ENCODE measurements at places on chromosomes 12 and 14.
A peak's percentile ranks its signal among the peaks of the same experiment; 100 is the strongest.

GRCh38 chr12:57607958-57608663, 3.1 kb upstream of the ARHGEF25 start:
- DNase-seq, result no peak

- no peak for DNase-seq
Observed at GRCh38 chr14:35807131-35807961, 1.7 kb downstream of the RALGAPA1 start.

- peak; percentile 76 for DNase-seq
Observed at GRCh38 chr14:31411218-31411727, 9.1 kb downstream of the HEATR5A start.

GRCh38 chr14:32121948-32122347, 44.8 kb downstream of the ARHGAP5 start:
- DNase-seq, result no peak

- no peak for DNase-seq
Observed at GRCh38 chr12:95323212-95323611, 105.6 kb downstream of the VEZT start.

- DNase-seq, result no peak
Observed at GRCh38 chr14:85437148-85437547, 92.8 kb upstream of the FLRT2 start.

DNA sequence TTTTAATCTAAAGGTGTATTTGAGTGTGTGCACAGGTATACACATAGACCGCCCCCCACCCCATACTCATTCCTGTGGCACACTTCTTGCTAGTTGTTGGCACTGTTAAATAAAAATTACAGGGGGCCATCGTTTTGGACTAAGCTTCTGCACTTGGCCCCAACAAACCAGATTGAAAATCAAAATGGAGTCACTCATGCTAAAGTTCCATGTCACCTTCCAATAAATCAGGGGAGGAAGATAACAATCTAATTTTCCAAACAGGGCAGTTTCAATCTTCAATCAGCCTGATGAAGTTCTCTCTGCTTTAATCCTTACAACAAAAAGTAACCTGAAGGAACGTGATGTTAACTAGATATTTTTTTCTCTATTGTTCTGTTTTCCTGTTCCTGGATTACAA, 78.2 kb downstream of the RGS6 start:
- DNase-seq, result no peak

GRCh38 chr14:101121508-101122139, 218.1 kb upstream of the RTL1 start:
- no peak for DNase-seq

- DNase-seq, result no peak
Observed at GRCh38 chr12:108432423-108433121, 82.5 kb upstream of the FICD start.

DNA sequence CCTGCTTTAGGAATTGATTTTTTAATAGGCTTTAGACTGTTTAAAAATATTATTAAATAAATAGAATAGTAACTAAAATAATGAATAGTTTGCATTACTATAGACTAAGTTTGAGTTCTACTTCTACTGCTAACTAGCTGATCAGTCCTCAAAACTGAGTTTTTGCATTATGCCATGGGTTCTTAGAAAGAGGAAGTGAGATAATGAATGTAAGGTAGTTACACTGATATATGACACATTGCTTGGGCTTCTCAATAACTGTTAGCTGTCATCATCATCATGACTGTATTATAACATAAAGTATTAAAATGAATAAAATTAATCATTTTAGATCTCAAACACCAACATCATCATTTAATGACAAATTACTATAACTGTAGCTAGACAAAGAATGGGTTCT, 949.7 kb downstream of the TRHDE start:
- no peak for DNase-seq

DNA sequence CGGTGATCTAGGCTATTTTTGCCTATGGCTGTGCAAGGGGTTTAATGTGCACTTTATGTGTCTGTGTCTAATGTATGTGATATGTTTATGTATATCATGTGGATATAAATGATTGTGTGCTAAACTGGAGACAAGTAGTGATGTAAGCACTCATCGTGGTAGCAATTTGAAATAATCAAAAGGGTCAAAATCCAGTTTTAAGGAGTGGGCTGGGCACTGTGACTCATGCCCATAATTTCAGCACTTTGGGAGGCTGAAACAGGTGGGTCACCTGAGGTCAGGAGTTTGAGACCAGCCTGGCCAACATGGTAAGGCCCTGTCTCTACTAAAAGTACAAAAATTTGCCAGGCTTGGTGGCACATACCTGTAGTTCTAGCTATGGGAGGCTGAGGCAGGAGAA, 2.8 kb downstream of the EDDM3A start:
- no peak for DNase-seq

DNA sequence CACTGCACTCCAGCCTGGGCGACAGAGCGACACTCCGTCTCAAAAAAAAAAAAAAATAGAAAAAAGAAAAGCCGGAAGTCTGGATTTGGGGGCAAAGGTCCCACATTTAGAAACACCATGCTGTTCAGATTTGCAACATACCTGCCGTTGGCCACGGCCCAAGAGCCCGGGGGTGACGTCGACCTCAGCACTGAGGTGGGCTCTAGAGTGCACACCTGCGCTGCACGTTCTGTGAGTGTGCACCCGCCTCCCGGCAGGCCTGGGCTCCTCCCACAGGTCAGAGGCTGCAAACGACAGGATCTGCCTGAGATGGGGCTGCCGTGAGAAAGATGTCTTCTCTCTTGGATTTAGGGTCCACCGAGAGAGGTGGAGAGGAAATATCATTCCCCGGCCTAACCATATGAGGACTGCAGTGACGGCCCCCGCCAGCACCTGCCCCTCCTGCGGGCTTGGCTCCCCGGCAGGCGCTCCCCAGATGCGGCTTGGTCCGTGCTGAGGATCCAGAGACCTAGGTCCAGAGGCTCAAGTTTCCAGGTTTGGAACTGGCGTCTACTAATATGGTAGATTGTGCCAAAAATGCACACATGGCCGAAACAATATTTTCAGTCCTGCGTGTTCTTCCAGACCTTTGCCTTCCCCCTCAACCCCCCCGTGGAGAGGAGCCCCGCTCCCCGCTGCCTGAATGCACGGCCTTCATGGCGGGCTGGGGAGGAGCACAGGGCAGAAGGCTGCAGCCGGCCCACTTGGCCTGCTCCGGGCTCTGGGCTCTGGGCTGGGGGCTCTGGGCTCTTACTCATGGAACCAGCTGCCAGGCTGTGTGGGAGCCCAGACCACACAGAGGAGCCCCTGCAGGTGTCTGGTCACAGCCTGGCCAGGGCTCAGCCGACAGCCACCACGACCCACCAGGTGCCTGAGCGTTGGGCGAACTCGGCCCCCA, 58.8 kb upstream of the FBRSL1 start:
- DNase-seq, result no peak

- no peak for DNase-seq
Observed at GRCh38 chr12:4202487-4202886, 71.1 kb upstream of the CCND2 start.

GRCh38 chr14:53838374-53838773, 118.3 kb downstream of the BMP4 start:
- DNase-seq, result no peak

- DNase-seq, result no peak
Observed at GRCh38 chr14:60863249-60863648, 117.6 kb downstream of the TRMT5 start.

GRCh38 chr12:79557690-79558315, 133.0 kb downstream of the PAWR start:
- DNase-seq, result no peak

DNA sequence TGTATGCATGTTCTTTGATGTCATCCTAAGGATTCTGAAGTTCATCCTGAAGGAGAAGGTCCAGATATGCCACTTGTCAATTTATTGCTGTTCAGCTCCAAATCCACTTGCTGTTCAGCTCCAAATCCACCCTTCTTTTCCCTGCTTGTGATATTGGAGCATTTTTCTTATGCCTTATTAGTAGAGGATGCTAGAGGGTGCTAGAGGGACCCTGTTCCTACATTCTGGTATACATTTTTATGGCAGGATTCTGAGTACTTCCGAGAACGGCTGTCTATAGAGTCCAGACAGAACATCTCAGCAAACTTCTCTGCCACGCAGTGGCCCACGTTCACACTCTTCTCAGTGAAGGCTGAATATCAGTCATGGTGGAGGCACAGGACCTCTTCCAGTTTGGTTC, 406.7 kb downstream of the NOVA1 start:
- DNase-seq, result no peak

GRCh38 chr12:114339626-114340025, 66.3 kb downstream of the TBX5 start:
- DNase-seq, result no peak

DNA sequence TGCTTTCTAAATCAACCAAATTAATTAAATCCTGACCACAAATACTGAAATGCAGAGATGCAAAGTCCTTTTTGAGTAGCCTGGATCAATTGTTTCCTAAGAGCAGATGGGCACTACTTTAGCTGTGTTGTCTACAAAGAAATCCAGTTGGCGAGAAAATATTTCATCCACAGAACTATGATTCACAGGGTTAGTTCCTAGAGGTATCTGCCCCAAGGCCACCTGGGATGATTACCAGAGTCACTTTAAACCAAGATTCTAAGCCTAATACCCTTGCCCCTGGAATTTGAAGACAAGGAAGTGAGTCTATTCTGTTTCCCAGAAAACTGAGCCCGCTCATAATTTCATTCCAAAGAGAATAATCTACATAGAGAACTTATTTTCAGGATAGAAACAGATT, 198.4 kb downstream of the PPM1H start:
- DNase-seq, result no peak

GRCh38 chr14:61701946-61702345, 6.6 kb downstream of the HIF1A start:
- no peak for DNase-seq

DNA sequence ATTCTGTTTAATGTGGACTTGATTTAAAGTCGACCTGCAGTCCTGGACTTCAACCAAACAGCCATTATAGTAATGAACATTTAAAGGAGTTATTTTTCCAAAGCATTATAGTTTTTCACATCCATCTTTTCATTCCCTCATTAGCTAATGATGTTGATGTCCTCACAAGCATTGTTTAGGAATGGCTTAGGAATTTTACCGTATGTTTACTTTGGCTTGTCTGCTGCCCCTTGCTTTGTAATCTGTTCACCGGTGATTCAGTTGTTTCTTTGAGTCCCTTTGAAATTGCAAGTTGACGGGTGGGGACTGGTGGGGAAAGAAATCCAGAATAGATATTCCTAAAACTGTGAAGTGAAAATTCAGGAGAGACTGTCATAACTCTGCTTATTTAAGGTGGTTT, 25.4 kb downstream of the PRKCH start:
- no peak for DNase-seq

DNA sequence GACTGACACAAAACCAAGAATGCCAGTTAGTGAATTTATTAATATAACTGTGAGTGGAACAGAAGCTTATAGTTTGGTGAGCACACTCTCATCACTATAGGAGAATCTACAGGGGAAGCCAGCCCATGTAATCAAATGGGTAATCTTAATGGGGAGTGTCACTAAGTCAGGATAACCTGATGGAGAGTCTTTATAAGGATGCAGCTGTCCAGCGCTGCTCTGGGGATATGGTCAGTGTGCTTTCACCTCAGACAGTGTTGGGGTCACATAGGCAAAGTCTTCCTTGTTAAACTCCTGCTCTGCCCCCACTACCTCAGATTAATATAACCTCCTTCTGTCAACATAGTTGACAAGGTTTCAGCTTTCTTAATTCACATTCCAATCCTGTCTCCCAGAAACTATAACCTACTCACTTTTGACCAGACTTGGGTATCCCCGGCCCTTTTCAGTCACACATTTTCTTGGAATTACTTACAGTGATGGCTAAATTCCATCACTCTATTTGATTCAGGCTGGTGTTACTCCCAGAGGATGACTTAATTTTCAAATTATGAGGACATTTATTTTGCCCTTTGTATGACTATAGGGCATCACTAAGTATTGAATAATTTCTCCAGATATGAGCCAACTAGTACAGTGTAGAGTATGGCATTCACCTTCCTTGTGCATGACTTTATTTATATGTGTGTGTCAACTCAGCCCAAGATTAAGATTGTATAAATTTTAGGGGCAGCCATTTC, 13.2 kb downstream of the STK38L start:
- DNase-seq, result no peak

DNA sequence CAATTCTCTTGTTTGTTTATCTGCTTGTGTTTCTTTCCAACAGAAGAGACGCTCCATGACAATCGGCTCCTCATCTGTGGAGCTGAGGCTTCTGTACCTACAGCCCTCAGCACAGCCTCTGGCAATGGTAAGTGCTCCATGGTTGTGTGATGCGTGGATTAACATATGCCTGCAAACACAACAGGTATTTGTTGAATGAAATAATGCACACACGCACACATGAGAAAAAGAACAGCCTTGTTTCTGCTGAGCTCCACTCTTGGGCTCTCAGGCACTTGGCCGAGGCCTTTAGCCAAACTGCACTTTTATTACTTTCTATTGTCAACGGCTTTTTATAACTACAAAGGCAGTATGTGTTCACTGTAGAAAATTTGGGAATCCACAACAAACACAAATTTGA, 120.4 kb upstream of the TMCC3 start:
- no peak for DNase-seq

DNA sequence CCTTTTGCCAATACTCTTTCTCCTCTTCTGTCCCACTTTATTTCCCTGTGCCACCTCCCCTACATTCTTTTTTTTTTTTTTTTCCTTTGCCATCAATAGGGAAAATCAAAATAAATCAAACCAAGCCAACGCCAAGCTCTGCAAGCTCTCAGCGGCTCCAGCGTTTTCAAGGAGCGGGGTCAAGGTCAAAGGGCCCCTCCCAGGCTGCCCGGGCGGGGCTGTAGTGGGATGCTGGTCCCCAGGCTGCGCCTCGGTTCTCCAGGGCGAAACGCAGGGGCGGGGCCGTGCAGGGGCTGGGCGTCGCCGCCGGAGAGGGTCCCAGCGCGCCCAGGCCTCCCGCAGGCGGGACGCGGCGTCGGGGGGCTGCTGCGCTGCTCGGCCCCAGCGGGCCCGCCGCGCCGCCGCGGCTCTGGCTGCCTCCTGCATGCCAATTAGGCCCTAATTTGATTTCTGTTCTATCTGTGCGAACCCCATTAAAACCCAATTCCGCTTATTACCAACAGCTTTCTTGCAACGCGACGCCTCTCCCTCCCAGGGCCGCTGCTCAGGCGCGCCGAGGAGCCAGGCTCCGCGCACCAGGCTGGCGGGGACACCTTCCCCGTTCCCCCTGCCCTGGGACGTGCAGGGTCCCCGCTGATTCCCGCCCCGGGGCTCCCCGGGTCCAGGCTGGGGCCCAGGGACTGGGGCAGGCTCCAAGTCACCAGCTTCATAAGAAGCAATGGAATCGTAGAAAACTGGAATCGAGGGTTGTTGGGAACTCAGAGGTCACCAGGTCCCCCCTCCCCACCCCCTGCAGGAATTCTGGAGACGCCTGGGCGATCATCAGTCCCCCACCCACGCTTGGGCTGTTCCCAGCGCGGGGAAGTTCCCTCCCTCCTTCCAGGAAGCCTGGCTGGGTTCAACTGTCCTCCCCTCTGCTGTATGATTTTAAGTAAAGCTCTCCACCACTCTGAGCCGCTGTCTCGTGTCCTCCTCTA, 50.7 kb upstream of the MAP1LC3B2 start:
- peak; percentile 20 for DNase-seq

- DNase-seq, result no peak
Observed at GRCh38 chr14:102192840-102193502, 53.3 kb downstream of the WDR20 start.

GRCh38 chr12:1302201-1302870, 292.0 kb downstream of the FBXL14 start:
- DNase-seq, result no peak
